NCI-H69 (cell line): ENCODE measurements at places on chromosomes 3 and 15.

GRCh38 chr3:72964633-72965032 lies 32.0 kb upstream of the PPP4R2 start:
- peak; percentile 9 for DNase-seq

GRCh38 chr3:70771426-70772147 lies 459.1 kb upstream of the MDFIC2 start:
- DNase-seq: no peak

DNA sequence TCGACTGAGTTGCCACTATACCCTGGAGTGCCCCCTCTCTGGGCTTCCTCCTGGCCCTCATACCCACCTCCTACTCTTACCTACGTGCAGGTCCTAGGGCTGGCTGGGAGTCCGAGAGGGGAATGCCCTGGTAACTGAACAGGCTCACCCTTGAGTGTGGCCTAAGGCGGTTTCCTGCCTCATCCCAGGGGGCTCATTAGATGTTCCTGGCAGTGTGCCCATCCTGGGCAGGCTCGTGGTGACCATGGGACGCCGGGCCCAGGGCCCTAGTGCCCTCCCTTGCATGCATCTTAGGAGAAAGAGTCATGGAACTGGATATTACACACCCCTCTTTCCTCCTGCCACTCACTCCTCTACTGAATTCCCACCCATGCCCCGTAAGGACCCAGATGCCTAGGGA lies 2.8 kb downstream of the SEMA4B start:
- peak; percentile 80 for DNase-seq

GRCh38 chr3:110859993-110860392 lies 211.6 kb upstream of the NECTIN3 start:
- DNase-seq: peak; percentile 18

DNA sequence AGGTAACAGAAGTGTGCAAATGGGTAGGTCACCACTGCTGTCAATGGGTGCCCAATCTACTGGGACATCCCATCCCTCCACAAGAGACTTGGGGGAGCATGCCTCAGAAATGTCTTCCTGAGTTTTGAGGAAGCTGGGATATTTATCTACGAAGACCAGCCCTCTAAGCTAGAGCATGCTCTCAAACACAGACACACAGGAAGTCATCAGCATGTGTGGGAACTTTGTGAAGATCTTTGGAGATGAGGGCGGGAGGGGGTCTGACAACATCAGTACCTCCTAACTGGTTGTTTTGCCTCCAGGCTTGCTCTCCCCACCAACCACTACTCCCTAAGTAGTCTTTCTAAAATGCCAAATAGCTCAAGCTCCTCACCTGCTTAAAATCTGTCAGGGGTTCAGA lies 3.5 kb upstream of the MEF2A start:
- DNase-seq: no peak

GRCh38 chr3:149120051-149120972 lies 9.1 kb upstream of the HPS3 start:
- DNase-seq: peak; percentile 52

- DNase-seq: no peak
Observed at GRCh38 chr3:43773273-43774094, 82.7 kb downstream of the ABHD5 start.

DNA sequence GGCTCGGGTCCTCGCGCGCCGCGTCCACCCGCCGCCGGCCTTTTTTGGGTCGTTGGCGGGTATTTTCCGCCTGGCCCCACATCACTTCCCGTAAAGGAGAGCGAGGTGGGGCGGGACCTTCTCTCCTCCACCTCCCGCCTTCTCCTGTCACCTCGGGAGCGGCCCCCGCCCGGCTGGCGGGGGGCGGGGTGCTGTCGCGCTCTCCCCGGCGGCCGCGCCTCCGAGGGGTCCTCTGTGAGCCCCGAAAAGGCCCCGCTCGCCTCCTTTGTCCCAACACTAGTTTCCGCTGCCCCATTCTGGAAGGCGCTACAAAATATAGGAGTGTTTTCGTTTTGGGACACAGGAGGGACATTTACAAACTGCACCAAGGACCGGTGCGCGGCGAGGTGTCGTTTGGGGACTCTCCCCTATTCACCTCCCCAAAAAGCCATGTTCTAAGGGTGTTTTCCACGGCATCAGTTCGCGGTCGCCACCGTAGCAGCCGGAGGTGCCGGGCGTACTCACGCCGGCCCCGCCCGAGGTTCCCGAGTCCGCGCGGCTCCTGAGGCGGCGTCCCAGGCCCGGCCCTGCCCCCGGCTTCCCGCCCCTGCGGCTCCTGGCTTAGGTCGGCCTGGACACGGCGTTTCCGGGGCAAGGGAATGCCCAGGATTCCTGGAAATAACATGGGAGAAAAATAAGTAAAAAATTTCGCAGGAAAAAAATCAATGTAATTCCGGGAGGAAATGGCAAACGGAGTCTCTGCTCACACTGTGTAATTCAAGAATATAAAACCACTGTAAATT lies at the start of gene RAB27A:
Gene RAB27A, minus strand, starts transcription at position 68 of the 782 bp plus-strand sequence. CDS start 54,879 bp downstream, outside the sequence.
- peak; percentile 81 for DNase-seq

GRCh38 chr3:42509111-42509510 lies 6.7 kb downstream of the VIPR1 start:
- DNase-seq: no peak

DNA sequence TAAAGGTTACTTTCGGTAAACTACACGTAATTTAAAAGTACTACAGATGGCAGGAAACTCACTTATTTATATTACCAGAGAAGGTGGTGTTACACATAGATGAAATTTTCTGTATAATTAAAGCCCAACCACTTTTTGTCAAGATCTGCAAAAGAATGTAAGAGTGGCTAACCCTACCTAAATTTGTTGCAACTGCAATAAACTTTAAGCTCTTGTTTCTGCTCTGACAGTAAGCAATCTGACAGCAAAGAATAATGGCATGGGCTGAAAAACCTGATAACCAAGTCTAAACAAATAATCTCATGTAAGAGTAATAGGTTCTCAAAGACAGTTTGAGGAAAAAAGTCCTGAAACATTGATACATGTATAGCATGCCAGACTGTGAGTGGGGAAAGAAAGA lies 897.3 kb downstream of the TUSC7 start:
- no peak for DNase-seq

DNA sequence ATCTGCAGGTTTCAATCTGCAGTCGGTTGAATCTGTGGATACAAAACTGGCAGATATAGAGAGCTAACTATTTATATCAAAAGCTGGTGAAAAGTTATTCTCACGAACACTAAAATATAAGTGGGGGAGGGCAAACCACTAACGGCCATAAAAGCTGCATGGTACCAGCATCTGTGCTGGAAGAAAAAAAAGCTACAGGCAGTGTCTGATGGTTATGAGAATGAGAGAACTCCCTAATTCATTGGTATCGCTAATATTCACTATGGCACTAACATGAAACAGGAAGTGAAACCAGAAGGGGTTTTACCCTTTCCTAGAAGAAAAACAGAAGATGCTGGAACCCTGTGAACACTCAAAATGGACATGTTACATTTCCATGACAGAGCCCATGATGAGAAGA lies 15.9 kb downstream of the CEP70 start:
- no peak for DNase-seq
